ENCODE measurements at places on chromosomes 1 and 21.

DNA sequence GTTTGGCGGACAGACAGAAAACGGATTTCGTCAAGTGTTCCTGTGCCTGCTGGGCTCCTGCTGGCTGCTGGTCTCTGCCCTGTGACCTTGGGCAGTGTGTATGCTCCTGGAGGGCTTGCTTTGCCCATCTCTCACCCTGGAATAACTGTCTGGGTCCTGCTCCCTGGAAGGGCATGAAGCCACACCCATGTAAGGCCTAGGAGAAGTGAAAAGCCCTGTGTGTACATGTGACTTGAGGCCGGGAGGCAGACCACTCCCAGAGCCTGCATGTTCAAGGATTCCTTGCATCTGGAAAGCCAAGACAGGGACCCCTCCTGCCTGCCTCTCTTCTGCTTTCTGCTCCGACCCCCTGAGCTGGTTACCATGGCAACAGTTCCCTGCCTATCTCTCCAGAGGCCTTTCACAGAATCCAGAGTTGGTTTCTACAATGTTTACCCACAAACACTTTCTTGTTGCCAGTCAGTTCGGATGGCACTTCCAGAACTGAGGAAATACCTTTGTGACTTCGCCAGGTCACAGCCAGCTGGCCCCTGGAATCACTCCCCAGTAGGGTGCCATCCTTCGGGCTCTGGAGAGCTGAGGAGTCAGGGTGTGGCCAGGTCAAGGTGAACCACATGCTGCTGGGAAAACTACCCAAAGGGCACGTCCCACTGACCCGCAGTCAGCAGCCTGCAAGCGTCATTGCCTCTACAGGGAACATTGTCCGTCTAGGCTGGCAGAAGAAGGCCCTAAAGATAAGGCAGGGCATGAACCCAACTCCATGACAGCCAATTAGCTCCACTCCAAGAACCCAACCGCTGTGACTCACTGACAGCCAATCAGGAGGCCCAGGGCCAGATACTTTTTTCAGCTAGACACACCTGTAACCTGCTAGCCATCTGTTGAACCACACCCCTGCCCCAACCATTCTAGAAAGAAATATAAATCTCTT is 14.7 kb upstream of the GPR37L1 start:
- no peak for DNase-seq

DNA sequence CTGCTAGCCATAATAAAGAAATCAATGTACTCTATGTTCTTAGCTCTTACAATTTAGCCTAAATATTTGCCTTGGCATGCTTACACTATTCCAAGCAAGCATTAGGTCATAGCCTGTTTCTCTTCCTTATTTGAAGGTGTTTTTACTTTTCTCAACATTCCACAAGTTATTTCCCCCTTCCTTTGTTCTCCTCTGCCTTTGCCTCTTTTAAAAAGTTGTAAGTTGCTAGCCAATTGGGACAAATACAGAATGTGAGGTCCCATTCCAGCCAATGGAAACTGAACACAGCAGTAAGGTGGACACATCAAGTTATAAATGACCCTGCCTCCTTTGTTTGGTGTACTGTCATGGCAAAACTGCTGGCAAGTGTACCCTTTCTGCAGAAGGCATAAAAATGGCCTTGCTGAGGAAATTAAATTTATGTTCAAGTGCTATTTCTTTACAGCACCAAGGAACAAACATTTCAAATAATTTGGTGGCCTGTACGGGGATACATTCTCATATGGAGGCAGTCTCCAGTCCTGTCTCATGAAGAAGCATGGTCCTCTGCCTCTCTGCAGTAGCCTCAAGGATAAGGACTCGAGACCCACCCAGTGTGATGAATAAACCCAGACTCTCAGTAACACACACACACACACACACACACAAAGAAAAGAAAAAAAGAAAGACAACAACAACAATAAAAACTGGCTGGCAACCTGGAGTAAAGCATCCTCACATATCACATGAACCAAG is 28.8 kb upstream of the FMO1 start:
- no peak for DNase-seq

GRCh38 chr1:234546890-234547788 is 62.8 kb downstream of the IRF2BP2 start:
- DNase-seq, result no peak

GRCh38 chr1:16125088-16125470 is 30.8 kb downstream of the EPHA2 start:
- DNase-seq, result no peak

DNA sequence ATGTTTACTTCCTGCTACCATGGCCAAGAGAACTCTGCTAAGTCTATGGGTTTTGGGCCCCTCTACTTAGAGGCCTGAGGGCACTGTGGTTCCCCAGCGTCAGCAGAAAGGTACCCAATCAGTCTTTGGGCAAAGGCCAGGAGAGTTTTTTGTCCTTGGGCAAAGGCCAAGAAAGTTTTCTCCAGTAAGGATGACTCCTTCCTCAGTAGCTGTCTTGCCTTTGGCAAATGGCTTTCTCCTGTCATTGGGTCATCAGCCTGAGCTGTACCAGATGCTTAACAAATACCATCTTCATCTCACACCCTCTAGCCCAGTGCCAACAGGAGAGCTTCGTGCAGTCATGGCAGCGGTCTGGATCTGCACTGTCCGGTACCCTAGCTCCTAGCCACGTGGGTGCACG is 199.3 kb upstream of the TMEM51 start:
- no peak for DNase-seq

- no peak for DNase-seq
Observed at GRCh38 chr1:61520401-61520800, 204.5 kb downstream of the TM2D1 start.

- DNase-seq, result no peak
Observed at GRCh38 chr21:41742073-41742875, 24.6 kb downstream of the RIPK4 start.

DNA sequence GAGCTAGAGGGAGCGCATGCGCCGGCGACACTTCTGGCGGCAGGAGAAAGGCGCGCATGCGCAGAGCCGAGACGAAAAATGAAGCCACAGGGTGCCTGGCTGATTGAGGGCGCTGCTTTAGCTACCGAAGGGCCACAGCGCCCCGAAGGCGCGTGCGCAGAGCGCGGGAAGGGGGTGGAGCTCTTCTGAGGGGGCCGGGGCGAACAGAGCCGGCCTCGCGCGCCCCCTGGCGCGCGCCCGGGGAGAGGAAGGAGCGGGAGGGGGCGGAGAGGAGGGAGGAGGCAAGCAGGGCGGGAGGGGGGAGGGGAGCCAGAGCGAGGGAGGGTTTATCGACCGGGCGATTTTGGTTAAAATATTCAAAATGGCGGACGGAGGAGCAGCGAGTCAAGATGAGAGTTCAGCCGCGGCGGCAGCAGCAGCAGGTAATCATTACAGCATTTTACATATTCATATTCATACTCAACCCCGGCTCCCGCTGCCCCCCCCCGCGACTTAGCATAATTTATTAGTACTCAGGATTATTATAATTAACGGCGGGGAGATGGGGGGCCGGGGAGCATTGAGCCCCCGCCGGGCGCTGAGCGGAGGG is at the start of gene POU2F1:
TSS of gene POU2F1 (plus strand) at position 350 of the 589 bp plus-strand sequence. CDS start at position 362, 12 bp downstream.
- DNase-seq, result peak; percentile 98

- DNase-seq, result no peak
Observed at GRCh38 chr1:218112862-218113261, 172.2 kb upstream of the RRP15 start.

- no peak for DNase-seq
Observed at GRCh38 chr1:184966989-184967388, 7.3 kb downstream of the NIBAN1 start.

- DNase-seq, result no peak
Observed at GRCh38 chr1:203422656-203423055, 53.0 kb upstream of the PRELP start.

DNA sequence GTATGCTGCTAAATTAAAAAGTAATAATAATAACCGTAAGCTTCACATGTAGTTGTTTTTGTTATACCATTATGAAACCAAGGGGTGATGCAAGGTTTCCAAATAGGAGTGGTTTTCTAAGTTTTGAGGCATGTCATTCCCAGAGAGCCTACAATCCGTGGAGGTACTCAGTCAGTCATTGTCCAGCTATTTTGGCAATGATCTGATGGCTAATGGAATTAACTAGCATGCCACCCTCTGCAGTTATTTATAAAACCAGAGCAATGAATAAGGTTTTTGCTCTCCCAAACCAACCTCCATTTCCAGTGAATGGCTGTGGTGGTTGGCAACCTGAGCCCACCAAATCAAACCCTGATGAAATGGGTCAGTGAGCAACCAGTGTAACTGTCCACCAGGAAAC is 106.4 kb downstream of the TBX15 start:
- no peak for DNase-seq

- DNase-seq, result no peak
Observed at GRCh38 chr1:239575113-239575512, 188.7 kb downstream of the CHRM3 start.

GRCh38 chr1:168979276-168979675 is 127.2 kb upstream of the ATP1B1 start:
- no peak for DNase-seq

- DNase-seq, result no peak
Observed at GRCh38 chr1:53891678-53892077, 2.1 kb upstream of the YIPF1 start.

- no peak for DNase-seq
Observed at GRCh38 chr1:218171302-218171893, 113.7 kb upstream of the RRP15 start.

GRCh38 chr1:29532751-29533150 is 296.4 kb downstream of the PTPRU start:
- no peak for DNase-seq

- no peak for DNase-seq
Observed at GRCh38 chr1:86913399-86913895, 479 bp downstream of the SELENOF start.

DNA sequence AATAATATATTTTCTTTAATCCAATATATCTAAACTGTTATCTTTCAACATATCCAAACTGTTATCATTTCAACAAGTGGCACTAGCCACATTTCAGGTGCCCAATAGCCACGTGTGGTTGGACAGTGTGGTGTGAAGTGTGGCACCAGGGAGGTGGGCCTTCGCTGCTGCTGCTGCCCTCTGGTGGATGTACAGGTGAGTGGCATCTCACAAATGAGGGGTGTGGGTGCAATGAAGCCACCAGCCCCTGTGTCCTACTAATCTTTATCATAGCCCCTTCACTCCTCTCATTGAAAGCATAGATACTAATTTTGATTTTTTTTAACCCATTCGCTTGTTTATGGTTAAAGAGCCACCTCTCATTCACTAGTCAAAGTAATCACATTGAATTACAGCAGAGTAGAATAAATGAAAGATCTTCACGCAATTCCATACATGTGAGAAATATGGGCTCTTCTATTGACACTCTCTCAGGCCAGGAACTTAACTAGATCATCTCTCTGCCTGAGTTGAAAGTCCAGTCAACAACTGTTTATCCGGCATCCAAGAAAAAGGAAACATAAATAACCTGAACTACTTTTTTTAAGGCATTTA is 499.2 kb downstream of the OMA1 start:
- DNase-seq, result peak; percentile 16

DNA sequence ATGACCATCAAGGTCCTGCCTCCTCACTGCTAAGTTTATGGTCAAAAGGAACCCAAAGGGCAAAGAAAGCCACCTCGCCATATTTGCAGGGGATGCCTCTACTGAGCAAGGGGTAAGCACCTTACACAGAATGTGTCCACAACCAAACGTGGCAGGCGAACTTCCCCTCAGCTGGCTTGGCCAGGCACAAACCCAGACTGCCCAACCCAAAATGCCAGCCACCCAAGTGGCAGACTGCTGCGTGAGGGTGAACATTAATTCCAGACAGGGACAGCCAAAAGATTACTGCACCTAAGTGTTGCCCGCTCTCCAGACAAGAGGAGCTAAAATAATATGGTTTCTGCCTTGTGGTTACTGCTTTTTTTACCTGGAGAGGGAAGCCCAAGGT is 16.0 kb downstream of the ZNF697 start:
- no peak for DNase-seq

- DNase-seq, result no peak
Observed at GRCh38 chr1:111448482-111448917, 556 bp downstream of the WDR77 start.

- DNase-seq, result no peak
Observed at GRCh38 chr1:43705334-43705733, 2.0 kb upstream of the ST3GAL3 start.

GRCh38 chr1:27399251-27400025 is 7.0 kb downstream of the GPR3 start:
- DNase-seq, result no peak

GRCh38 chr1:201488830-201489589 is 17.9 kb downstream of the CSRP1 start:
- no peak for DNase-seq

DNA sequence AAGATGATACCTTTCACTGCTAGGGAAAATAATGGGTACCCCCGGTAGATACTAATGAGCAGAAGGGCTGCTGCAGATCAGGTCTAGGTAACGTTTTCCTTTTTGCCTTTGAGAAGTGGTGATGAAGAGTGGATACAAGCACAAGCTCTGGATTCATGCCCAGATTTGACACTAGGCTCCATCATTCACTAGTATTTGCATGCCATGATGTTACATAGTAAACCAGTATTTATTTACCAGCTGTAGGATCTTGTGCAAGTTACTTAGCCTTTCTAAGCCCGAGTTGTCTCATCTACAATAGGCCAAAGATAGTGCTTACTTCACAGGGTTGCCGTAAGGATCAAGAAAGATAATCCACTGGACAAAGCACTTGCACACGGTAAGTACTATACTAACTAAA is 14.2 kb downstream of the PTPN14 start:
- DNase-seq, result no peak
